ENCODE measurements at places on chromosomes 6 and 20.

GRCh38 chr20:58871533-58872102 is 19.1 kb downstream of the GNAS start:
- DNase-seq, result no peak

DNA sequence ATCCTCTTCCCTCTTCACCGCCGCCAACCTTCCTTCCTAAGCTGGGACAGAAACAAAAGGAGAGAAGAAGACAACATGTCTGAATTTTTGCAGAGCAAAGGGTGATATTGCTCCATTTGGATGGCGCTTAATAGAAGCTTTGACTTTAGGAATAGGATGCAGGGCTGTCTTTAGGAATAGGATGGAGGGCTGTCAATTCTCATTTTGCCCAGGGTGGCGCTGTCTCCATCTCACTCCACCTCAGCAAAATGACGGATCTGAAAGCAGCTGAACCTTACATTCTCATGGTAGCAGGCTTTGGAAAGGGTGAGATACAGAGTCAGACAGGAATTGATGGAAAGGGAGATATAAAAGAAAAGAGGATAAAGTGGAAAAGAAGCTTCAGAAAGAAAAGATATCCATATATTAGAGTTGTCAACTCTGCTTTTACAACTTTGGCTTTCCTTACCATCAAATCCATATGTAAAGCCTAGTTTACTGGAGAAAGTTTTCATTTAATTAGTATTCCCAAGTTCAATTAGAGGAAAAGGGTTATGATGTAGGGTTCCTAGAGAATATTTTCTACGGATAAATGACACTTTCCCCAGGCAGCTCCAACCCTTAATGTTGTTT is 2.4 kb downstream of the MTCL3 start:
- DNase-seq, result peak; percentile 57

- no peak for DNase-seq
These were observed 2.5 kb upstream of the FKBP5 start for GRCh38 chr6:35691027-35691824.

DNA sequence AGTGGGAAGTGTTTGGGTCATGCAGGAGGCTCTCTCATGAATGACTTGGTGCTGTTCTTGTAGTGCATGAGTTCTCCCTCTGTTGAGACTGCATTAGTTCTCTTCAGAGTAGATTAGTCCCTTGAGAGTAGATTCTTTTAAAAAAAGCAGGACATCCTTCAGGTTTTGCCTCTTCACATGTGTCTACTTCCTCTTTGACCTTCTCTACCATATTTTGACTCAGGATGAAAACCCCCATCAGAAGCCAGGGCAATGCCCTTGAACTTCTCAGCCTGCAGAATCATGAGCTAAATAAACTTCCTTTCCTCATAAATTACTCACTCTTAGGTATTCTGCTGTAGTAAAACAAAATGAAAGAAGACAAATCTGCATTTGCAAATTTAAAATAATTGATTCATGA is 170.3 kb downstream of the CD109 start:
- DNase-seq, result no peak

DNA sequence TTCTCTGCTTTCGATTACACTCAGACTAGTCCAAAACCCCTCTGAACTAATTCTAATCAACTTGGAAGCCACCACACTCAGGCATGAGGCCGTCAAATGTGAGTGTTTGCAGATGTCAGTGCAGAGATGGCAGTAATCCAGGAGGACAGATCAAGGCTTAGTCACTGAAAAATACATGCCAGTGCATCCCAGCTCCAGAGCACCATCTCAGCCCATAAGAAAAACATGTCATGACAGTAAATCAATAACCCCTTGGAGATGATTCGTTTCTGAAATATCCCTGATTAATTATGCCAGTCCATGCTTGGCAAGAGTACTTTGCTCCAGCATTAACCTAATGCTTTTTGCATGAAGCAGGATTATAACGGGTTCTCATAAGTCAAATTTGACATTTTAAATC is 179.5 kb downstream of the ADAT2 start:
- no peak for DNase-seq
